MV-4-11 (cell line): ENCODE measurements at places on chromosomes 2 and 18.
A peak's percentile ranks its signal among the peaks of the same experiment; 100 is the strongest.

DNA sequence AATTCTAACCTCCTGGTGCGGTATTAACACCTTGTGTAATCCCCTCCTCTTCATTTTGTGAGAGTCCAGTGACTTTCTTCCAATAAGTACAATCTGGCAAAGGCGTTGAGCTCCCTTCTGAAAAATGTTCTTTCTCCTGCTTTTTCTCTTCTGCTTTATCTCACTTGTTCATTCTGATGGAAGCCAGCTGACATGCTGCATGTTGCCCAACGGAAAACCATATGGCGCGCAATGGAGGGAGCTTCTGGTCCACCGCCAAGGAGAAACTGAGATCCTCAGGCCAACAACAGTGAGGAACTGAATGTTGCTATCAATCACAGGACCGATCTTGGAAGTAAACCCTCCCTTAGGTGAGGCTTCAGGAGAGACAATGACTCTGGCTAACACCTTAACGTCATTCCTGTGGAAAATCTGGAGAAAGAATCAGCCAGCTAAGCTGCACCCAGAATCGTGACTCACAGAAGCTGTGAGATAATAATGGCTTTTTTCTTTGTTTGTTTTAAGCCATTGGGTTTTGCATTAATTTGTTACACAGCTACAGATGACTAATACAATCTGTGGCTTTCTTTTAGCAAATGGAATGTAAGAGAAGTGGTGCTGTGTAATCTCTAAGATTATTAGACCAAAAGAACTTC, 1323.9 kb upstream of the DDX18 start:
- no peak for DNase-seq

DNA sequence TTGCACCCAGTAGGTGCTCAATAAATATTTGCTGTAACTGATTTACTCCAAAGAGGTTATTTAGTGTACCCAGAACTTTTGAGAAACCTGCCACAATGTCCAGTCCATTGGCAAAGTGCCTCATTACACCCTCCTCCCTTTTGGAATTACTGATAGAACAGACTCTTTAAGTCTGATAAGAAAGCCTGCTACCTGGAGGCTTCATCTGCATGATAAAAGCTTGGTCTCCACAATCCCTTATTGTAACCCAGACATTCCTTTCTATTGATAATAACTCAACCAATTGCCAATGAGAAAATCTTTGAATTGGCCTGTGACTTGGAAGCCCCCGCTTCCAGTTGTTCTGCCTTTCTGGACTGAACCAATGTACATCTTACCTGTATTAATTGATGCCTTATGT, 281.2 kb upstream of the FBXO11 start:
- no peak for DNase-seq

GRCh38 chr2:10331702-10332401, 29.1 kb downstream of the HPCAL1 start:
- DNase-seq: peak; percentile 96

DNA sequence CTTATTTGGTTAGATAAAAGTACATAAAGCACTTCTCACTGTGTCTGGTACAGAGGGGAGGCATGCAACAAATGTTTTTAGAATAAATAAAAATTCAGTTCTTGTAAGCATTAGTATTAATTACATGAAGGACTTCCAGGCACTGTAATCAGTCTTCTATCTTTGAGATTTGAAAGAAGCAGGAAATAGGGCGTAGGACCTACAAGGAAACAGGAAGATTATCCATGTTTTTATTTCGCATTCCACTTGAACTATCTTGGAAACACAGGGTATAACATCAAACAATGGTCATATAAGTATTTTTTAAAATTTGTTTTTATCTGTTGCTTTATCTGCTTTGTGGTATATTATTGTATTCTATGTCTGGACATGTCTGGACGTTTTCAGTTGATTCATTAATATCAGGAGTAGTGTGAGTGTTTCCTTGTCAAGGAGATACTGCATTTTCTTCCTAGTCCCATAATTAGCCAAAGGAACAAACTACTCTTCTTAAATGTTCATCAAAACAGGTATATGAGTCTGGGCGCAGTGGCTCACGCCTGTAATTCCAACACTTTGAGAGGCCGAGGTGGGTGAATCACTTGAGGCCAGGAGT, 32.5 kb downstream of the BMPR2 start:
- DNase-seq: no peak

DNA sequence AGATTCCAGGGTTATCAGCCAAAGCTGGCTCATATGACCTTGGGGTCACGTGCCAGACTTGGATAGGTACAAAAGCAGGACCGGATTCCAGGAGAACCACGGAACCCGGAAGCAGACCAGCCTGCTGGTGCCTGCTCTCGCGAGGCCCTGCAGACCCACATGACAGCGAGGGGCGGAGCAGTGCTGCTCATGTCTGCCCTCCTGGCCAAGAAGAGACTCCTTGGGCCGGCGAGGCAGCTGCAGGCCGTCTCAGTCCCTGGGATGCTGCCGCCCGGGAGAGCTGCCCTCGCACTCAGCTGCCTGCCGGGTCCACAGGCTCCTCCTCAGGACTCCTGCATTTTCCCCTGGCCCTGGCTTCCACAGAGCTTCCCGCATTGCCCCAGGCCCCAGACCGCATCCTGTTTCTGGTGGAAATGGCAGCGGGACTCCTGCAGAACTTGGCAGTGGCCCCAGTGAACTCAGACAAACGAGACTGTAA, 739.5 kb downstream of the SOCS6 start:
- DNase-seq: no peak

- DNase-seq: no peak
Measured at GRCh38 chr2:152480821-152481399, 145.9 kb downstream of the FMNL2 start.

- no peak for DNase-seq
Measured at GRCh38 chr18:74284980-74285355, 6.8 kb downstream of the CYB5A start.

DNA sequence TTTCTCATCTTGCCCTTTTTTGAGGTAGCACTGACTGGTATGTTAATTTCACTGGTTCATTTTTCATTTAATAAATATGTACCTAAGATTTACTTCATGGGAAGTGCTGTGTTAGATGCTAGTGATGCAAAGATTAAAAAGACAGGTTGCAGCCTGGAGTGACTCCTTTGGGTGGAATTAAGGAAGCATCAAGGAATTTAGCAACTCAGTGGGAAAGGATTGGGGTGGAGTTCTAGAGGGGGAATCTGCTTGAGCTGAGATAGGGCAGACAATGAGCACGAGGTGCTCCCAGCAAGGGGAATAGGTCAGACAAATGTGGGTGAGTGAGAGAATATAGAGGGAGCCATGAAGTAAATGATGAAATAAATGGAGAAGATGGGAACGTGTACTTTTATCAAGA, 57.0 kb downstream of the LYPD6 start:
- no peak for DNase-seq

GRCh38 chr2:234081970-234082822, 31.7 kb downstream of the SPP2 start:
- no peak for DNase-seq

DNA sequence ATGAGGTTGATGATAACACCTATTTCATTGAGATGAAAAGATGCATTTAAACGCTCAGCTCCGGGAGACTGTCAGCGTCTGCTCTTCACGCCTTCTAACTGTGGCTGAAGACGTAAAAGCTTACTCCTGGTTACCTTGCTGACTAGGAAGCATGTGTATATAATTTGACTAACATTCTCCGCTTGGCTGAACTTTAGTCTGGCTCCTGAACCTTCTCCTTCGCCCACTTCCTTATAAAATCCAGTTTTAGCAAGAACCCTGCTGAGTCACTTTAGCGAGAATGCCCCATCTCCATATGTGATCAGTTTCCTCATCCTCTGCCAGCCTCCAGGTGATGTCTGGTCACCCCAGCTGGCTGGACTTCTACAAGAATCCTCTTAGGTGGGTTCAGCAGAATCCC, 12.7 kb upstream of the CREG2 start:
- DNase-seq: peak; percentile 35

DNA sequence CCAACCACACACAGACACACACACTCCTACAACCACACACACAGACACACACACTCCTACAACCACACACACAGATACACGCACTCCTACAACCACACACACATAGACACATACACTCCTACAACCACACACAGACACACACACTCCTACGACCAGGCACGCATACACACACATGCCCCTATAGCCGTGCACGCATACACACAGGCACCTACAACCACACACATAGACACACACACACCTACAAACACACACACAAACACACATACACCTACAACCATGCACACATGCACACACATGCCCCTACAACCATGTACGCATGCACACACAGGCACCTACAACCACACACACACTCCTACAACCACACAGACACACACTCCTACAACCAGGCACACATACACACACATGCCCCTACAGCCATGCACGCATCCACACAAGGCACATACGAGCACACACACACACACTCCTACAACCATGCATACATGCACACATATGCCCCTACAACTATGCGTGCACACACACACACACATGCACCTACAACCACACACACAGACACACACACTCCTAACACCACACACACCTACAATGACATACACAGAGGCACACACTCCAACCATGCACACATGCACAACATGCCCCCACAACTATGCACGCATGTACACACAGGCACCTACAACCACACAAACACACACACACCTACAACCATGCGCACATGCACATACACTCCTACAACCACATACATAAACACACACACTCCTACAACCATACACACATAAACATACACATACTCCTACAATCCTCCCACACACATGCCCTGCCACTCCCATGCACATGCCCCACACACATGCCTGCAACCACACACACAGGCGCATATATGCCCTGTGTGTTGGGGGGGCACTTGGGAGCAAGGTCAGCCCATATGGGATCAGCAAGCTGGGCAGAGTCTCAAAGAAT, 19.1 kb upstream of the TEX51 start:
- no peak for DNase-seq

GRCh38 chr2:80719607-80720006, 415.1 kb upstream of the LRRTM1 start:
- DNase-seq: no peak

DNA sequence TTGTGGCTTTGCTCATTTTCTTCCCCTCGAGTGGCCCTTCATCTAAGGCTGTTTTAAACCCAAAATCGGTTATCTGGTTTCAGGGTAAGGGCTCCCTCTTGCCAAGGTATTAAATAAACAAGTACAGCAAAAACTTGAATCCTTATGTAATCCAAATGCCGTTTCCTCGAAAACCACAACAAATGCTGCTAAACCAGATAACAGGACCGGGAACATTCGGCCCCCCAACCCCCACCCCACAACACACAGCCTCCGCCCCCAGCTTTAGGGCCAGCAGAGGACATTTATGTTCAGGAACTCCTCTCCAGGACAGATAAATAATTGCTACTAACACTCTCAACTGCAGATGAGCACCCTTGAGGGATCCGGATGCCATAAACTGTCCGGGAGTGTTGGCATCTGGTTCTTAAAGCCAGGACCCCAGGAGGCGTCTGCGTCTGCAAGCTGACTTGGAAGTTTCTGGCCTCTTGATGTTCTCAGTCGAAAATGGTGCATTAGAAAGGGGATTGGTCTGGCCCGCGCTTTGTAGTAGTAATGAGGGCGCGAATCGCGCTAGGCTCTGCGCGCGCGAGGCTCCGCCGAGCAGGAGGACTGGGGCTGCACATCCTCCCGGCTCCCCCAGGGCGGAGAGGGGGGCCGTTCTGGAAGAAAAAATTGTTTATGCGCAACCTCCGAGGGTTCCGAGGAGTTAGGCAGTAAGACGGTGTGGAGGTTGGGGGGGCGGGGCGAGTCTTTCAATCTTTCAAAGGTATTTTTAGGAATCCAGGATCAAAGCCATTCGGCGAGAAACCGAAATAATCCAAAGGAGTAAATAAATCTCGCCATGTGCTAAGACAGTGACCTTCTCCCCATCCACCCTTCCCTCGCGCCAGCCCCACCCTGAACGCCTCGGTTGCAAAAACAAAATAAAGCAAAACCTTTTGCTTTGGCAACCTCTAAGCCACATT, 3.9 kb upstream of the ID2 start:
- DNase-seq: no peak

DNA sequence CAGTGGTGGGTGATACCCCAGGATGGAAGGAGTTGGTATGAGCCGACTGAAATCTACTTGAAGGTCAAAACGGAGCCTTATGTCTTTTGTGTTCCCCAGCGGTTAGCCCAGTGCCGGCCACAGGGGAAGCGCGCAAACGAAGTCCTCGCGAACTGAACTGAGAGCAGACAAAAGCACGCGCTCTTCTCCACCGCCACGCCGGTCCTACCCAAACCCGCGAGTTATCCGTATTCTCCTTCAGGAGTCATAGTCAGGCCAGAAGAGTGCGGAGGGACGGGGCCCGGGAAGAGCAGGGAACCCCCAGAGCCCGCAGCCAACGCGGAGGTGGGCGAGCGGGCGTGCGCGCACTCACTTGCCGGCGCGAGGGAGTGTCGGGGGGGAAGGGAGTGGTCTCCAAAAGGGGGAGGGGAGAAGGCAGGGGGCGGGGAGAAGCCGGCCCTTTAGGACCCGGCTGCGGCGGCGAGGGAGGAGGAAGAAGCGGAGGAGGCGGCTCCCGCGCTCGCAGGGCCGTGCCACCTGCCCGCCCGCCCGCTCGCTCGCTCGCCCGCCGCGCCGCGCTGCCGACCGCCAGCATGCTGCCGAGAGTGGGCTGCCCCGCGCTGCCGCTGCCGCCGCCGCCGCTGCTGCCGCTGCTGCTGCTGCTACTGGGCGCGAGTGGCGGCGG, at the start of gene IGFBP2:
Gene IGFBP2, plus strand, starts transcription at position 469 of the 664 bp plus-strand sequence. Its CDS starts 104 bp downstream, at position 573.
- DNase-seq: peak; percentile 59

DNA sequence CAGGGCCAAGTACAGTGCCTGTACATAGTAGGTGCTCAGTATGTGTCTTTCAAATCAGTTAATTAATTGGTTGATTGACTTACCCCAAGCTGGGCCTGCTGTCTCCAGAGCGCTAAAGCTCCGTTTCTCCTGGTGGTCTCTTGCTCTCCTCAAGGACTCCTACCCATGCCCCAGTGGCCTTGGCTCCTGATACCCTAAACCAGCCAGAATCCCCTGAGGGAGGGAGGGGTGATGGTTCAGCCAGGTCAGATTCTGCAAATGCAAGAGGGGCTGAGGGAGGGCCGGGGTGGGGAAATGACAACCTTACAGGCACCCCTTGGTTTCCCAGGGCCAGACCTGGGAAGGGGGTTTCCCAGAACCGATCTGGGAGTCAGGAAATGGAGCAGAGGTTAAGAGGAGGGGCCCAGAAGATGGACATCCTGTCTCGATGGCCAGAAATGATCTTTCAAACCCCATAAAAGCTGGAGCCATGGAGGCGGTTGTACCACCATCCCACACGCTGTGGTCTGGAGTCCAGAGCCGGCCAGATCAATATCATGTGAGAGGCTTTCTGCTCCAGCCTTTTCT, 209.1 kb downstream of the TNS1 start:
- DNase-seq: no peak

- DNase-seq: no peak
Measured at GRCh38 chr18:46261799-46262198, 157.6 kb downstream of the HAUS1 start.

GRCh38 chr2:186733414-186733813, 39.6 kb downstream of the FAM171B start:
- no peak for DNase-seq

DNA sequence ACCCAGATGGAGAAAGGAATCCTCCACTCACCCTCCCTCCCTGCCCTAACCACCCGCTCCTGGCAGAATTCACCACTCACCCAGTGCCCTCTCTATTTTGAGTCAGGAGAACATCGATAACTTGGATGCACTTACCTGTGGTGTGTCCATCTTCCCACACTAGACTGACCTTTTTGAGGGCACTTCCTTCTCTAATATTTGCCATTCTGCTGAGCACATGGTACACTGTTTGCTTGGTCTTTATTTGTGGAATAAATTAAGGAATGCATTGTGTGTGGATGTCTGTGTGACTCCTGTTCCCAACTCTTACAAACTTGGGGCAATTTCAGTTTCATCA, 133.7 kb downstream of the ACKR3 start:
- no peak for DNase-seq
